A549 treated with DMSO at 1 μM for 4 hours (cell line): ENCODE measurements at places on chromosomes 11 and 22. TPM values are rescaled to one million over a fixed set of nuclear protein-coding genes. Genes with fewer than 3 reads are reported as not detected.

Gene FAM180B
- 0.07 TPM in 1 of 5 replicates, not detected in the others for total RNA-seq

Gene P2RY6
- total RNA-seq = 9.4 to 18.6 TPM (median 13.2 TPM) in 5 replicates

Gene MUC6
- 0.01 TPM in 2 of 5 replicates, not detected in the others for total RNA-seq

Gene BAD
- 86.0 to 99.6 TPM (median 94.5 TPM) in 5 replicates for total RNA-seq

Gene AIFM3
- total RNA-seq = 2.4 to 4.2 TPM (median 3.4 TPM) in 5 replicates

Gene CCDC179
- not detected in 5 replicates for total RNA-seq

Gene SULT4A1
- not detected in 5 replicates for total RNA-seq

Gene OR51I1
- total RNA-seq = not detected in 5 replicates

Gene TSSK2
- 0.07 TPM in 1 of 5 replicates, not detected in the others for total RNA-seq

Gene UPB1
- not detected in 5 replicates for total RNA-seq

Gene LMNTD2
- 2.1 to 2.9 TPM (median 2.2 TPM) in 5 replicates for total RNA-seq

Gene SCARF2
- 0.54 to 1.1 TPM (median 0.92 TPM) in 5 replicates for total RNA-seq

Gene MYH9
- total RNA-seq = 193 to 218 TPM (median 197 TPM) in 5 replicates

Gene FBXO3
- 23.2 to 29.7 TPM (median 28.2 TPM) in 5 replicates for total RNA-seq

Gene TRIM49
- total RNA-seq = not detected in 5 replicates

Gene OR4D11
- not detected in 5 replicates for total RNA-seq

Gene ADM2
- 0.41 to 0.73 TPM (median 0.58 TPM) in 5 replicates for total RNA-seq

Gene CYP2D6
- total RNA-seq = 0.13 to 0.66 TPM (median 0.38 TPM) in 5 replicates

Gene OR51B5
- total RNA-seq = not detected in 5 replicates

Gene SFI1
- 8.3 to 12.3 TPM (median 11.6 TPM) in 5 replicates for total RNA-seq

Gene DDI1
- total RNA-seq = not detected in 5 replicates
